Stimulated activated CD4-positive, alpha-beta T cell treated with anti-CD3 and anti-CD28 coated beads, Interleukin-1b, Interleukin-23, amount 100 ng/mL, for 4 hours (primary cell): ENCODE measurements at places on chromosomes 12 and 14.

DNA sequence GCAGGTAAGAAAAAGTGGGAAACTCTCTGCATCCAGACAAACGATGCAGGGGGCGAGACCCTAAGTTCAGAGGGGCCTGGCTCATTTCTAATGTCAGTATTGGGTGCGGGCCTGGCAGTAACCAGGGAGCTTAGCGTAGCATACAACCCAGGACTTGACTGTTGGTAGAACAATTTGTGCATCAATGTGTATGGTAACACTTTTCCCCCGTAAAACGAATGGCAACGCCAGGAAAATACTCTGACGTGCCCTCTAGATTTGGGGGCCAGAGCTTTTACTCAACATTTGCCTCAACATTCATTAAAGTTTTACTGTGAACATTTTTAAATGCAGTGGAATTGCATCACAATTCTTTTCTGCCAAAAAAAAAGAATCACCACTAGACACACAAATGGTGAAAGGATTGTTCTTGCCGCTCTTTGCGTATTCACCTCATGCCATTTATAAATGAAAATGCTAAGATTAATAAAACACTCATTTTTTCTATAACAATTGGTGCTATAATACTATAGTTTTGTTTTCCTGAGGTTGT, 867 bp downstream of the RHOJ start:
- DNase-seq, result no peak

DNA sequence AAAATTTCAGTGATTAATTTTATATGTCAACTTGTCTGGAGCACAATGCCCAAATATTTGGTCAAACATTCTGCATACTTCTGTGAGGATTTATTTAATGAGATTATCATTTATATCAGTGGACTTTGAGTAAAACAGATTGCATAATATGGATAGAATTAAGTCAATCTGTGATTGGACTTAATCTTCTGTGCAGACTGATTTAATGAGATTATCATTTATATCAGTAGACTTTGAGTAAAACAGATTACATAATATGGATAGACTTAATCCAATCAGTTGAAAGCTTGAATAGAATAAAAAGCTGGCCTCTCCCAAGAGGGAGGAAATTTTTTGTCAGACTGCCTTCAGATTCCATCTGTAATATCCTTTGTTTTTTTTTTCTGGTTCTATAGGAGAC, 1413.2 kb downstream of the LRFN5 start:
- DNase-seq, result no peak

GRCh38 chr14:75804570-75805275, 143.7 kb downstream of the TTLL5 start:
- no peak for DNase-seq

GRCh38 chr12:89721291-89721987, 12.8 kb upstream of the ATP2B1 start:
- DNase-seq, result no peak

- no peak for DNase-seq
Observed at GRCh38 chr12:95605087-95605486, 53.8 kb upstream of the USP44 start.

DNA sequence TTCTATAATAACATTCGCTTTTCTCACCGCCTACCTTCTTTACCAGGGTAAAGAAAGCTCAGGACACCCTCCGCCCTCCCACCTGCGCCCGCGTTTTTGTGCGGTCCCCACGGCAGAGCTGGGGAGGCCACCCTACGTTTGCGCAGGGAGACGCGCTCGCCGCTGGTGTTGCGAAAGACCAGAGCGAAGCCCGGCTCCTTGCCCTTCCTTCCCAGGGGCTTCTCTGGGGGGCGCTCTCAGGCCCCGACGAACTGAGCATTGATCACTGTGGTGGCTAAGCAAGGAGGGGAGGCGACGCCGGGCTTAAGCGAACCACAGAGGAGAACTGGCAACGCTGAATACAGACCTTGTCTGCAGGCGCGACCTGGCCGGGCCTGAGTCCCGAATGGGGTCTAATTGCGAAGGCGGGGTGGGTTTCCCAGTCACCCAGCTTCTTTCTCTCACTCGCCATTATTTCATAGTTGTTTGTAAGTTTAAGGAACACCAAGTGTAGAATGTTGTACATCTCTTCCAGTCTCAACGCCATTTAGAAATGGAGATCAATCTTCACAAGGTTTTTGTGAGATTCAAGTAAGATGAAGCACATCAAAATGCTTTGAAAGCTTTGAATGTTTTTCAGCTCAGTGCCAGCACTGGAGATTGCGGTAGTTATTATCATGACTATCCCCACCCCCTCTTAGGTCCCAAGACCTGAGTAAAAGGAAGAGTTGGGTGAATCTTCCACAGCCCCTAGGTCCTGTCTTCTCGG, 1.7 kb upstream of the NKX2-1 start:
- no peak for DNase-seq

DNA sequence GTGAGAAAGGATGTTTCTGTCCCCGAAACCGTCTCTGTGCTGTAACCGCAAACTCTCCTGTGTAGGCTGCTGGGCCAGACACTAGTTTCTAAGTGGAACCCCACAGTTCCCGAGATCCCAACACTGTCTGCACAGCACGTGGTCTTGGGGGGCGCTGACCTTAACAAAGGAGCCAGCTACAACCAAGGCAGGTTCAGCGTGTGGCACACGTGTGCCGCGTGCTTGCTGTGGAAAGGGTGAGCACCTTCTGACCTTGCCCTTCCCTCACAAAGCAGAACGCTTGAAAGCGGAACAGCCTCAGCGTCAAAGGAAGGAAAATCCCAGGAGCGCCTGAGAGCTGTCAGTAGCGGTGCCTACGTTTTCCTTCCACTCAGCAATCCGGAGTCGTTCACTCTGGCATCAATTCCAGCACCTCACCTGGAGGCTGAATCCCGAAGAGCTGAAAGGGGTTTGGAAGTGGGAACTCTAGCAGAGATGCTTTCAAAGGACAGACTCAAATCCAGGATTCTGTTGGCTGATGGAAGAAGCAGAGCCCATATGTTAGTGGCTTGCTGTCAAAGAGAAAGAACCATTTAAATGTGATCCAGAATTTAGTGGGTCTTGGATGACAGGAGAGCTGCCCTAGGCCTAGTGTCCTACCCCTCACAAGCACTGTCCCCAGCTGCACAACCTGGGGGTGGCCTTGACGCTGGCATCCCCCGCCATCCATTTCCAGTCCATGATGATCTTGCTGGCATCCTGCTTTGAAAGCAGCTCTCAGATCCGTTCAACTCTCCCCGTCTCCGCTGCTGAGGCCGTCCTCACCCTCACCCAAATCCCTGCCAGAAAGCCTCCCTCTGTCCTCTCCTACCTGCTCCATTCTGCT, 27.1 kb downstream of the CCDC92 start:
- no peak for DNase-seq

GRCh38 chr12:98838231-98838647, 193.1 kb downstream of the APAF1 start:
- no peak for DNase-seq

GRCh38 chr12:96912261-96912660, 5.2 kb downstream of the NEDD1 start:
- no peak for DNase-seq

GRCh38 chr12:27861428-27862167, 81.6 kb upstream of the MANSC4 start:
- no peak for DNase-seq

- DNase-seq, result no peak
Observed at GRCh38 chr14:75428230-75429104, 645 bp downstream of the JDP2 start.

GRCh38 chr14:100662879-100663760, 63.6 kb upstream of the DLK1 start:
- peak; percentile 55 for DNase-seq

DNA sequence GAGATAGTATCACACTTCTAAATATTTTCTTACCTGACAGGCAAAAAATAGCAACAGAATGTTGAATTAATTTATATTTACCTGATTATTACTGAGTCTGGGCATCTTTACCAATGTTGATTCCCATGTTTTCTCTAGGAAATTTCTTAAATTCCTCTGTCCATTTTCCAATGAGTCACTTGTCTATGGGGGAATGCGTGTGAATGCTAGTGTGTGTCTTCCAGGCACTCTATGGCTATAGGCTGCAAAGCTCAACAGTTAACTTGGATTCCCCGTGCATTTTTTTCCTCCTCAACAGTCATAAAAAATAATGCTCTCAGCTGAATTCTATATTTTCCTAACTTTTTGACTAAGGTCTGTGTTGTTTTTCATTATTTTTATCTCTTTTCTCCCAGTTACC, 1385.8 kb upstream of the FLRT2 start:
- DNase-seq, result no peak

GRCh38 chr12:45388545-45388944, 172.7 kb downstream of the ANO6 start:
- DNase-seq, result no peak

- peak; percentile 6 for DNase-seq
Observed at GRCh38 chr12:111597831-111598636, 1.1 kb downstream of the ATXN2 start.

DNA sequence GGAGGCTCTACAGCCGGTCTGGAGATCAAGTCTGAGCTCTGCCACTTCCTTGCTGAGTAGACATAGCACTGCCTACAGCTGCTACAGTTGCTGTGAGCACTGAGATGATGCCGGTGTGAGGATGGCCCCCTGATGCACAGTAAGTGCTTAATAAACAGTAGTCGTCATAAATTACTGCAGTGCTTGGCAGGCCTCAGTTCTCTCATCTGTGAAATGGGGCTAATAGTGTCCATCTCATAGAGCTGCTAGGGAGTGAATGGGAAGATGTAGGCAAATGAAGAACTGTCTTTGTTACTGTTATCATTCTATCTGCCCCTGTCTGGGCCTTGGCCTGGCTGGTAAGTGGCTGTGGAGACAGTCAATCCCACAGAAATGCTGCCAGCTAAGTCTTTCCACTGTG, 124.3 kb downstream of the RBM19 start:
- DNase-seq, result no peak

DNA sequence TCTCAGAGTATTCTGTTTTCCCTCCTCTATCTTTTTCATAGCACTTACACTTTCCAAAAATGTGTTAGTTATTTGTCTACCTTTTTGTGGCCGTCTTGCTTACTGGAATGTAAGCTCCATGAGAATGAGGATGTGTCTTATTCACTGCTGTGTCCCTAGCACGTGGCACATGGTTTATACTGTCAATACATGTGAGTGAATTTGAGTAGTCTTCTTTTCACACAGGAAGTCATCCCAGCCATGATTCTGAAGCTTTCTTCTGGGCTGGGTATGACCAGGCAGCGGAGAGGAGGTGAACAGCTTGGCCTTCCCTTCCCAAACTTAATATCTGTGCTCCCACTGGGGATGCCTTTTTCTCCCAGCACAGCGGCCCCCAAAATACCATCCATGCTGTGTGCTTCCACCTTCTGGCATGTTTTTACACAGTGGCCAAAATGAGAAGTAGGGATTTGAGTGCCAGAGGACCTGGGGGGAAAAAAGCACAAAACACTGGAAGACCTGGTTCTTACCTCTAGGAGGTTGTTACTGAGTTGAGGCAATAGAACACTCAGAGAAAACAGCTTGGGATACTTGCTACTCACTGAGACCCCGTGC, 10.3 kb downstream of the PLEKHG3 start:
- DNase-seq, result no peak

- DNase-seq, result no peak
Observed at GRCh38 chr14:74658535-74659131, 46.6 kb upstream of the LTBP2 start.

- DNase-seq, result no peak
Observed at GRCh38 chr12:107759410-107759809, 1.5 kb downstream of the PRDM4 start.

GRCh38 chr14:70032447-70032846, 153.2 kb downstream of the SMOC1 start:
- DNase-seq, result no peak

- no peak for DNase-seq
Observed at GRCh38 chr14:99579120-99579836, 24.7 kb downstream of the CCDC85C start.

DNA sequence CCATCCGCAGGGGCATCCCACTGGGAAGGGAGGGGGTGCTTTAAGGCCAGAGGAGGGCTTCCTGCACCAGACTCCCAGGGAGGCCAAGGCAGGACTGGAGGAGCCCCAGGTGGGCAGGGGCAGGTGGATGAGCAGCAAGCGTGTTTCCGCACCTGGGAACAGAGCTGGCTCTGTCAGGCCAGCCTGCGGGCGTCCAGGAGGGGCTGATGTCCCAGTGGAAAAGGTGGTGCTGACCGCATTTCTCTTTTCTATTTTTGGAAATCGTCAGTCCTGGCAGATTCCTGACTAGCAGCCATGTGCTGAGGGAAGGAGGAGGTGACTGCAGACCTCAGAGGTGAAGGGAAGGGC, 27.2 kb downstream of the CHGA start:
- no peak for DNase-seq

- DNase-seq, result no peak
Observed at GRCh38 chr14:49881350-49882001, 11.4 kb upstream of the ARF6 start.

GRCh38 chr12:49212572-49212971, 23.7 kb upstream of the TUBA1A start:
- no peak for DNase-seq

- no peak for DNase-seq
Observed at GRCh38 chr12:68292151-68292943, 38.9 kb upstream of the IL22 start.

DNA sequence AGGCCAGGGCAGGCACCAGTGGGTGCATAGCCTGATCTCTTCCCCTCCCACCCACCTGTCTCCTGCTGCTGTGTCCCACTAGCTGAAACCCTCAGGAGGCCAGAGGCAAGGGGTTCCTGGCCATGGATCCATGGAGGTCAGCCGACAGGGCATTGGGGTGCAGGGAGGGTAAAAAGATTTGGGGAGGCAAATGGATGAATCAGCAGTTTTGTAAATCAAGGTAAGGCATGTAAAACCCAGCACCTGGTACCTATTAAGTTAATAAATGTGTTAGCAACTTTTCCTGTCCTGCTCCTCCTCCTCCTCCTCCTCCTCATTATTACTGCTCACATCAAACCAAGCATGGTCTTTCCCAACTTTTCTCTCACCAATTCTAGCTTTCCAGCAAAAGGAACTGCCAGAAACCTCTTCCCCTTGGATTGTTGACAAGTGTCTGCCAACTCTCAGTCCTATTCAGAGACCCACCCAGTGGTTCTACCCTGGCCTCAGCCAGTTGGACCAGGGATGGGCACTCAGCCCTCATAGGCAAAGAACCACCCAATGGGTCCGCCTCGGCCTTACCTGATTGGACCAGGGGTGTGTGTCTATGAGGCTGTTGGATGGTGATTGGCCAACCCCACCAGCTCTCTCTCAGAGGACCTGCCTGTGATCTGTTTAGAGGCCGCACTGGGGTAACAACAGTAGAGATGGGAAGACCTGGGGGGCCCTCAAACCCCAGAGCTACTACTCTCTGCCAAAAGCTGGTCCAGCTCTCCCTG, 155.7 kb upstream of the GSC start:
- DNase-seq, result no peak

GRCh38 chr14:104929268-104930230, 4.9 kb downstream of the PLD4 start:
- no peak for DNase-seq

GRCh38 chr12:79827484-79827883, 107.4 kb downstream of the PPP1R12A start:
- no peak for DNase-seq

DNA sequence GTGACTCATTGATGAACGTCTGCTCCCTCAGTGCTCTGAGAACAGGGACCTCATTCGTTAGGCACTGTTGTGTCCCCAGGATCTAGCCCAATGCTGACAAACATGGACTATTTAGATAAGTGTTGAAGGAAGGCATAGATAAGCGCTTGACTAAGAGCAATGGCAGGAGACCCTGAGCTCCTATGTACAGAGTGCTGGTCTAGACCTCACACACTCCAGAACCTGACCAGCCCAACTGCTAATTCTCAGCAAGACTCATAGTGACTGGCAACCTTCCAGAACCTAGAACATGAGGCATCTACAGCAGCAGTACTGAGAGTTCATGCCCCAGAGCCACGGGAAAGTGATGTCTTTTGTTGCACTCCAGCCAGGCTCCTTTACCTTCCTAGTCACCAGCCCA, 69.2 kb downstream of the CRACR2A start:
- DNase-seq, result no peak

GRCh38 chr12:70059373-70059772, 183.9 kb upstream of the CNOT2 start:
- DNase-seq, result no peak
